ENCODE measurements at places on chromosomes 3 and 15.

- DNase-seq: no peak
These were observed 21.7 kb upstream of the CCDC39 start for GRCh38 chr3:180700941-180701340.

DNA sequence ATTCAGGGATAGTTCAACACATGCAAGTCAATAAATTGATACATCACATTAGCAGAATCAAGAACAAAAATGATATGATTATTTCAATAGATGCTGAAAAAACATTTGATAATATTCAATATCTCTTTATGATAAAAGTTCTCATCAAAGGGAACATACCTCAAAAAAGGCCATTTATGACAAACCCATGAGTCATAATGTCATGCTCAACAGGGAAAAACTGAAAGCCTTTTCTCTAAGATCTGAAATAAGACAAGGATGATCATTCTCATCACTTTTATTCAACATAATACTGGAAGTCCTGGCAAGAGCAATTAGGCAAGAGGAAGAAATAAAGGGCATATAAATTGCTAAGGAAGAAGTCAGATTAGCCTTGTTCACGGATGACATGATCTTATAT, 54.1 kb upstream of the TMEM158 start:
- DNase-seq: no peak

DNA sequence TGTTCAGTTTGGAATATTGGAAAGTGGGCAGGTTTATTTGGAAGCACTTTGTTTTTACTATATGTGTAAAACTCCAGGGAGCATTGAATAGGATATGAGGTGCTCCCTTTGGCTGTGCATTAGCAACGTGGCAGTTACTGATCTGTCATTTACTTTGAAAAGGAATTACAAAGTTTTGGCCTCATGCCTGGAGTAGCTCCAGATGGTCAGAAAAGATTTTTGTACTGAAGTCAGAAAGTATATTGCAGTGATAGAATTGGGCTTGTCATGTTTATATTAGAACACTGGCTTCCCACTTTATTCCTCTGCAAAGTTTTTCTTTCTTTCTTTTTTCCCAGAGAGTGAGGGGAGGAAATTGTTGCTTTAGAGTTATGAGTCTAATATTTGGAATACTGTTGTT, 26.1 kb downstream of the FNDC3B start:
- no peak for DNase-seq

DNA sequence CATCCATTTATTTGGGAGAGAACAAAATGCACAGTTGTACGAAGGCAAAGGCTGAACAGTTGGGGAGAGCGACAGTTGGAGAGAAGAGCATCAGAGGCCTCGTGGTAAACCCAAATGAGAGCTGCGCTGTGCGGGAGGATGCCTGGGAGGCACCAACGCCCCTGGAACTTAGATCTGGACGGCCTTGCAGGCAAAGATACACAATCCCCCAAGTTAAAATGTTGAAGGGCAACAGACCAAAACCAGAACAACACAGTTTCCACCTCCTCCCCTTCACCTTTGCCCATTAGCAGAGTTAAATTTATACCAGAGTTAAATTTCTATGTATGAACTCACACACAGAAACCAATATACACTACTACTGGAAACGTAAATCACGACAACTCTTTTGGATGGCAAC, 339.6 kb downstream of the RORA start:
- DNase-seq: no peak

DNA sequence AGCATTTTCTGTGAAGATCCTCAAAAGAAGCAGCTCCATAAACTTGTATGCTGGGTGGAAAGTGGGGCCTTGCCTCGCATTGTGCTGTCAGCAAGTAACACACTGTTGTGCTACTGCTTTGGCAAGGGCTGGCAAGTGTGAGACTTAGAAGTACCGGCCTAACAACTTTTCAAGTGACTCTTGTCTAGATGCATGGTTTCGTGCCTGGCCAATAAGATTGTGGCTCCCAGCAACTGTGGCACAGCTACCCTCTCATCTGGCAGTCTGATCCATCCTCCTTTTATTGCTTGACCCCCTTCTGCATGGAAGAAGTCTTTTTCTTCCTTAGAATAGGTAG, 79.4 kb upstream of the VEPH1 start:
- no peak for DNase-seq

GRCh38 chr3:62149539-62149938, 223.8 kb downstream of the FEZF2 start:
- no peak for DNase-seq

DNA sequence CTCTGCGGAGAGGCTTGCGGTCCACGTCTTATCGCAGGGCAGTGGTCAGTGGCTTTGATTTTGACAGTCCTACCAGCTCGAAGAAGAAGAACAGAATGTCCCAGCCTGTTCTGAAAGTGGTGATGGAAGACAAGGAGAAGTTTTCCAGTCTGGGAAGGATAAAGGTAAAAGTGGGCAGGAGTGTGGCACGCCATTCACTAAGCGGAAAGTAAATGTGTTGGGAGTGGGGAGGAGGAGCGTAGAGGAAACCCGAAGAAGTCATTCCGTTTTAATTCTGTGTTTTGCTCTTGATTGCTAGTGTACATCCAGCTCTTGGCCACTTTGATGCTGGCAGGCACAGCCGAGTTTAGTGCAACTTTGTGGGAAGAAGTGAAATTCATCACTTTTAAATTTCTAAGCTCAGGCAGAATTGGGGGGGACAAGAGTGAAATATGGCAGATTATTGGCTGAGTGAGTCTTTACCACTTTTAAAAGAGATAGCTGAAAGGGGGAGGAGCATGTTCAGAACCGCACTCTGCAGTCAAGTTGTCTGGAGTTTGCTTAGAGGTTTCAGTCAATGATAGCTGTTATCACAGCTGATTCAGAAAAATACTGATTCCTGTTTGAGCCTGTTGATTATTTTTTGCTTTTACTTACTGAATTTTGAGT, 1.8 kb downstream of the ARHGEF26 start:
- DNase-seq: no peak

GRCh38 chr15:59165726-59166125, 40.9 kb upstream of the LDHAL6B start:
- DNase-seq: peak; percentile 44

DNA sequence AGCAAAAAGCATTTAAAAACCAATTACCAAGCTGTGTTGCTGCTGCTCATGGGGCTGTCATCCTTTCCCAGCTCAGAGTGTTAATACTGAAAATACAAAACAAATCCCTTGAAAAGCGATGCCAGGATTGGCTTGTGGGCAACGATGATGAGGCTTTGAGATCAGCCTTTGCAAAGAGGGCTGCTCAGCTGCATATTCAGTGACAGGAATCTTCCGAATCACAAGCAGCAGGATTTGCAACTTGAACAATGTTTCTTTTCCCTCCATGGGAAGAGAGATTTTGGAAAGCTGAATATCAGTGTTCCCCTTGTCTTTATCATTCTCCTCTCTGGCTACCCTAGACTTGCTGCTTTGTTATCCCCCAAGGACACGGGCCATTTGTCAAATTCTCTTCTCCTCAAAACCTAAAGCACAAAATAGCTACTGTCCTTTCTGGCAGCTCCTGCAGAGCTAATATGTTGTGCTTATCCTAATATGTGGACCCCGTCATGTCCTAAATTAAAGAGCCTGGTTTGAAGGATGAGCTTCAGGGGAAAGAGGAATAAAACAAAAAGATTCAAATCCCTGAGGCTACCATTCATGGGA, 375.8 kb downstream of the GAP43 start:
- DNase-seq: no peak

DNA sequence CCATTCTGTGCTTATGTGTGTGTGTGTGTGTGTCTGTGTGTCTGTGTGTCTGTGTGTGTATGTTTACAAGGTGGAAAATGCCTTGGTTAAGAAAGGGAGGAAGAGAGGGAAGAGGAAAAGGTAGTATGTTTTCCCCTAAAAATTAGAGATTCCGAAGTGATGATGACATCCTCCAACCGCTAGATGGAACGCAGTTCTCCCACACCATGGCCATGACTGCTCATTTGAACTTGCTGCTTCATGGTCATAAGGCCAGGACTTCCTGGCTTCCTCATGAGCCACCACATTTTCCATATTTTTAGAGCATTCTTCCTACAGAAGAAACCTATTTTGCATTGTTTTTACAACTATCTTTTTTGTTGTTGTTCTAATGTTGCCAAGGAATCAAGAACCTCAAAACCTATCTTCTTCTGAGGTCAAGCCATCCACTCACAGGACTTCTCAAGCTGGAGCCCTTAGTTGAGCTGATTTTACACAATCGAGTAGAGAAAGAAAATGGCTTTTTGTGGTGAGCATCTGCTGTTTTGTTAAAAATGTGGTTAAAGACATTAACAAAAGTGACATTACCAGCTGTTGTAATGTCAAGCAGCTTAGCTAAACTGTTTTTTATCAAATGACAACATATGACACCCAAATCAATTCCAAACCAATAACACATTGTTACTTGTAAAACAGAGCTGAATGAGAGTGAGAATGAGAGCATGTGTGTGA, 1091.0 kb downstream of the FHIT start:
- peak; percentile 52 for DNase-seq

DNA sequence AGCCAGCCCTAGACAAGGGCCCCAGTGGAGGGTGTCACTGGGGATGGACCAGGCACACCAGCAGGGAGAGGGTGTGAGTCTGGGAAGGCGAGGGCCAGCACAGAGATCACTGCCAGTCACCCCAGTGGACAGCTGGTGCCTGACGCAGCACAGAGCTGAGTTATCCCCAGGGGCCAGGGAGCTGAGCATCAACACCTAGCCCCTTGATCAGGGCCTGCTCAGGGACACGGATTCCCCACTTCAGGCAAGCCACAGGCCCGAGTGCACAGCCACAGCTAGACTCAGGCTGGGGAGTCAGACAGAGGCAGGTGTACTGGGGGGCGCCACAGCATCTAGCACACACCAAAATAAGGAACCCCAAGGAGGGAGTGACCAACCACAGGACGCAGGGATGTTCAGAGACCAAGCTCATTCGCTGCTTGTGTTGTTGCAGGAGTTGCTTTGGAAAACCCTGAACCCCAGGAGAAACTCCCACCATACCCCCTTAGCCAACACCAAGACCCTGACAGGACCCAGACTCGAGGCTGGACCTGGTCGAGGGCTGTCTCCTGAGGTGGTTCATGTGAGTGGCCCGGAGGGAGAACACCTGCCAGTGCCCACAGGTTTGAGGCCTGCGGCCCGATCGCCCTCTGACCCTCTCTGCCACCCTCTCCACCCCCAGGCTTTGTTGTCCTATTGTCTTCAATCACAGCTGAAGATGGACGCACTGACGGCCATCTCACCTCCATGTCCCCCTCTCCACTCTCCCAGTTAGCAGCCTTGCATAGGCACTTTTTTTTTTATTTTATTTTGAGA, 146.8 kb downstream of the TPRA1 start:
- no peak for DNase-seq

- no peak for DNase-seq
These were observed 124.4 kb upstream of the LIPC start for GRCh38 chr15:58307313-58307961.

GRCh38 chr3:131701153-131701770, 198.5 kb upstream of the MRPL3 start:
- DNase-seq: no peak

DNA sequence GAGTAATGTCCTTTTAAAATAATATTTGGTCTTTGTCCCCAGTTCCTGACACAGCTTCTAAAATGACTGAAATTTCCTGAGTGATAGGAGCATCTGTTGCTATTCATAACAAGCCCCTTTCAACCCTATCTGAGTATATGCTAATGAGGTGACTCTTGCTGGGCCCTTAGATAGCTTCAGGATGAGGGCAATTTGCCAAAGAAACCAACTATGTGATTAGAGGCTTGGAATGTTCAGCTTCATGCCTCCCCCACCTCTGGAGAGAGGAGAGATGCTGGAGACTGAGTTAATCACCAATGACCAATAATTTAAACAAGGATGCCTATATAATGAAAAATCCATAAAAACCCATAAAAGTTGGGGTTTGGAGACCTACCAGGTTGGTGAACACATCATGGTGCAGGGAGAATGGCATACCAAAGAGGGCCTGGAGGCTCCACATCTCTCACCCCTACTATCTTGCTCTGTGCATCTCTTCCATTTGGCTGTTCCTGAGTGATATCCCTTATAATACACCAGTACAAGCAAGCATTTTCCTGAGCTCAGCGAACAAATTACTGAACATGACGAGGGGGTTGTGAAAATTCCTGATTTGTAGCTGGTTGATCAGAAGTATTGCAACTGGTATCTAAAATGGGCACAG, 189.2 kb downstream of the ECT2 start:
- DNase-seq: no peak

DNA sequence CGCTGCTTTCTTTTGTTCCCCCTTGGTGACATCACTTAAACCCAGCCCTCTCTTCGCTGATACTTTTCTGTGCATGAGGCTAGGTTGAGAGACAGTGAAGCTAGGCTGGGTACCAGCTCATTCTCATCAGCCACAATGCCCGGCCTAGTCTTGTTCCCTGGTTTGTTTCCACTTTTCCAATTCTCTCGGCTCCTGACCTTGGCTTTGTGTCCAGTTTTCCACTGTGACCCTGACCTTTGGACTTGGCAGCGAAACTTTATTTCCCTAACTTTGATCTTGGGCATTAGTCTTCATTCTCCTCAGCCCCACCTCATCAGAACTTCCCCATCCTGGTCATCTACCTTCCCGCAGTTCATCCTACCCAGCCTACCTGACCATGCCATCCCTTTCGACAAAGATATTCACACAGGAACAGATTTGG, 908 bp upstream of the ADPGK start:
- DNase-seq: no peak

DNA sequence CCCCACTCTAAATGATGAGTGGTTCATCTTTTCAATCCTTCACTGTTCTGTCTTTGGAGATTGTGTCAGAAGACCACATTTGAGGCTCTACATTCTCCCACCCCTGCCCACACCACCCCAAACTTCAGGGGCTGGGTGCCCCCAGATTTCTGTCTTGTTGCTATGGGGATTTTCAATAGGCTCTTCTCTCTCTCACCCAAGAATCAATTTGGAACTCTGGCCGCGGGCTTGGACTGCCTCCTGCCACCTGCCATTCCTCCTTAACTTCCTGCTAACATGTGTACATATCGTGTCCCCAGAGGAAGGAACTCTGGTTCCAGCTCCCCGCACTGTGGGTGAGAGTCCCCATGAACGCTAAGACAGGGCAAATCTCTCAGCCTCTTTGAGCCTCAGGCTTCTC, 67.4 kb upstream of the LARS2 start:
- DNase-seq: no peak

DNA sequence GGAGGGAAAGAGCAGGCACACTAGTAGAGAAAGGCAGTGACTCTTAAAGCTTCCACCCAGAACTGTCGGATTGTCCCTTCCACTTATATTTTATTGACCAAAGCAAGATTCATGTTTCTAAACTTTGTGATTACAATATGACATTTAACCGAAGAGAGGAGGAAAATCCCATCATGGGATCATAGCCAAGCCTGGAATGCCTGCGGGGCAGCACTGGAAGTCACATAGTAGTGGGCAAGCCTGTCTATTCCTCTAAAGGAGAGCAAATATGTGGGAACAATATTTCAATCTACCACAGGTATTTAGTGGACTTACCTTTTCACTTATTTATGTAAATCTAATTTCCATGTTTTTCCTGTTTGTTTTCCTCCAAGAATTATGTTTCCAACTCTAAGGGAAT, 3.8 kb upstream of the TMOD3 start:
- no peak for DNase-seq

GRCh38 chr3:55662683-55663082, 175.6 kb upstream of the WNT5A start:
- no peak for DNase-seq

Measured in MV-4-11 (cell line).